ENCODE measurements at places on chromosomes 4 and X. TPM values are rescaled to one million over a fixed set of nuclear protein-coding genes. Genes with fewer than 3 reads are reported as not detected.
A peak's percentile ranks its signal among the peaks of the same experiment; 100 is the strongest.

DCAF12L2 gene
- total RNA-seq, result not detected

FAM149A gene
- 17.8 TPM for total RNA-seq

ZMYM3 gene
- 26.0 TPM for total RNA-seq

BLTP1 gene
- 82.6 TPM for total RNA-seq

SPANXB1 gene
- total RNA-seq, result not detected

MAGEA4 gene
- total RNA-seq, result not detected

NRK gene
- total RNA-seq, result 6.4 TPM

TEX13D gene
- total RNA-seq, result not detected

- no peak for DNase-seq
These were observed 5.7 kb downstream of the TRPC5OS start for GRCh38 chrX:111881715-111882114.

- DNase-seq, result no peak
These were observed 11.6 kb upstream of the MAGEB17 start for GRCh38 chrX:16155581-16156096.

DNA sequence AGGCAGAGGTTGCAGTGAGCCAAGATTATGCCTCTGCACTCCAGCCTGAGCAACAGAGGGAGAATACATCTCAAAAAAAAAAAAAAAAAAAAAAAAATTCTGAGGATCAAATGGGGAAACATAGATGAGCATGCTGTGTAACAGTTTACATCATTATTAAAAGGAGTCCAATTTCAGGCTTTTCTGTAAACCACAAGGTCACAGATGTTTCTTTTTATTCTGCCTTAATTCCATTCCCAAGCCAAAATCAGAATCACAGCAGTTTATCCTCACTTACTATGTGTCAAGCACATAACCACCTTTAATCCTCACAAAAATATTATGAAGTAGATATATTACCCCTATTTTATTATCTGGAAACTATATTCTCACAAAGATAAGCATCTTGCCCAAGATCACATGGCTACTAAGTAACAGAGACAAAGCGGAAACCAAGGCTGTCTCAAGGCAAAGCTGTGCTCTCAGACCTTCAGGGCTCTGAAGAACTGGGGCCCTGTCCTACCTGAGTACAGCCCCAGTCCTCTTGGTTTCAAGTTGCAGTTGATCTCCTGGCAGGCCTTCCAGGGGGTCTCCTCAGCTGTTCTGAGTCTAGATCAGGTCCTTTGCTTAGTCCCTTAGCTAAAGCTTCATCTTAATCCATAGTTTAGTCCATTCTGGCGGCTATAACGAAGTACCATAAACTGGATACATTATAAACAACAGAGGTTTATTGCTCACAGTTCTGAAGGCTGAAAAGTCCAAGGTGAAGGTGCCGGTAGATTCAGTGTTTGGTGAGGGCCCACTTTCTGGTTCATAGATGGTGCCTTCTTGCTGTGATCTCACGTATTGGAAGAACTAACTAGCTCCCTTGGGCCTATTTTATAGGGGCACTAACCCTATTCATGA, 141.3 kb downstream of the PALLD start:
- DNase-seq, result no peak

- no peak for DNase-seq
These were observed 692.3 kb upstream of the HS3ST1 start for GRCh38 chr4:12120968-12121367.

DNA sequence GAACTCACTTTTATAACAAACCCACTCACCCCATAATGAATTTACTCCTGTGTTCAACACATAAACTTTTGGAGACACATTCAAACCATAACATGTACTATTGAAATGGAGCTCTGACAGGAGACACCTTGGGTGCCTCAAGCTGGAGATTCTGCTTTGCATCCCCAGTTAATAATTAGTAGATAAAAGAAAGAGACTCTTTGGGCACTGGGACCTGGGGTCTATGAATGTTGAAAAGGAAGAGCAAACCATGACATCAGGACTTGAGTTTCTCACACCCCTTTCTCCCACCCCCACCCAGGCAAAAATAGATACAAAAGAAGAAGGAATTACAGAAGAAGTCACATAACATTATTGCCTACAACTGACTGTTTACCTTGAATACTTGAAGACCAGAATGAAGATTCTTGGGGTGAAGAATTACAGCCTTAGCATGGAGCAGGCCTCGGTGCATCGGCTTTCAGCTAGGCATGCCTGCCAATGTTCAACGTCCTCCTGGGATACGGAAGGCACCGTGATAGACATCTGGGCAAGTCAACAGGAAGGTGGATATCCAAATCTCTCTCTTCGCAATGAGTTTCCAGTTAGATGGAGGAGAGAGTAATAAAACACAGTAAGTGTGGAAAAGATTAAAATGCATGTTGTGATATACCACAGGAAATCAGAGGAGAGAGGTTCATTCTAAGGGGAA, 316.0 kb downstream of the TRIML1 start:
- no peak for DNase-seq

DNA sequence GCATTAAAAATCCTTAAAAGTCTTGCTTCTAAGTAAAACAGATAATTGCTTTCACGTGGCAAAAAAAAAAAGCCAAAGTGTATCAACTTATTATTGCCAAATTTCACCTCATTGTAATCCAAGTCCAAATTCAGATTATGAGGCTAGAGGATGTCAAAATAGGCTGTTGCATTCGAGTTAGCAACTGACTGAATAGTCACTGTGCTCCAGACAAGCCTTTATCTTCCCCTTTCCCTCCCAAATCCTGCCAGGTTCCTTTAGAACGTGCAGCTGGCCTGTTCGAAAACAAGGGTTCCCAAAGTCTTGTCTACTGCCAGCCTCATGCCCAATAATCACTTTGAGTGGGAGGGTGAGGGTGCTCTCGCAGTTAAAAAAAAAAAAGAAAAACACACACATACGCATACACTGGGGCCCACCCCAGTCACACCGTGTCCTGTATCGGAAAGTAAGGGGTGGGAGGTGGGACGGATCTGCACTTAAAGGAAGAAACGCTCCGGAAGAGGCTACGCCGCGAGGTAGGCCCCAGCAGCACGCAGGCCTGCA, 603 bp downstream of the MAD2L1 start:
- no peak for DNase-seq

DNA sequence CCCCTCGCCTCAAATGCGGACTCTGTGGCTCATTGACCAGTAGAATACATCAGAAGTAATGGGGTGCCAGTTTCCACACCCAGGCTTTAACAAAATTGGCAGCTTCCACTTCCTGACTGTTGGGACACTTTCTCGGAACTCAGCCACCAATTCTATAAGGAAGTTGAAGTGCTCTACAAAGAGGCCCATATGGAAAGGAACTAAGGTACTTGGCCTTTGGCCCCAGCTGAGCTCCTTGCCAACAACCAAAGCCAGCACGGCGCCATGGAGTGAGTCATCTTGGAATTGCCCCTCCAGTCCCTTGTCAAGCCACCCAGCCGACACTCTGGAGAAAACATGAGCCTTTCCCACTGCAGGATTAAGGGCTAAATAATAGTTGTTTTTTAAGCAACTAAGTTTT, 262.2 kb upstream of the INTU start:
- DNase-seq, result peak; percentile 76

- DNase-seq, result no peak
These were observed 836.8 kb upstream of the LCORL start for GRCh38 chr4:18858229-18858922.

DNA sequence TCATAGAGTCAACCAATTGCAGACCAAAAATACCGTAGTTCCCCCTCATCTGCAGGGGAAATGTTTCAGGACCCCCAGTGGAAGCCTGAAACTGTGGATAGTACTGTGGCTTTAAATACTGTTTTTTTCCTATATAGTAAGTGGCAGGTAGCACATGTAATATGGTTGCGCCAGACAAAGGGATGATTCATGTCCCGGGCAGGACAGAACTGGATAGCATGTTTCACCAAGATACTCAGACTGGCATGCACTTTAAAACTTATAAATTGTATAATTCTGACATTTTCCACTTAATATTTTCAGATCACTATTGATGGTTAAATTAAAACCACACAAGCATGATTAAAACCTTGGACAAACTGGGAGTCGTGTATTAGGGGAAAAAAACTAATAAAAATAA, 276.3 kb upstream of the AGA start:
- DNase-seq, result no peak
